ENCODE measurements at places on chromosomes 3 and 15.

DNA sequence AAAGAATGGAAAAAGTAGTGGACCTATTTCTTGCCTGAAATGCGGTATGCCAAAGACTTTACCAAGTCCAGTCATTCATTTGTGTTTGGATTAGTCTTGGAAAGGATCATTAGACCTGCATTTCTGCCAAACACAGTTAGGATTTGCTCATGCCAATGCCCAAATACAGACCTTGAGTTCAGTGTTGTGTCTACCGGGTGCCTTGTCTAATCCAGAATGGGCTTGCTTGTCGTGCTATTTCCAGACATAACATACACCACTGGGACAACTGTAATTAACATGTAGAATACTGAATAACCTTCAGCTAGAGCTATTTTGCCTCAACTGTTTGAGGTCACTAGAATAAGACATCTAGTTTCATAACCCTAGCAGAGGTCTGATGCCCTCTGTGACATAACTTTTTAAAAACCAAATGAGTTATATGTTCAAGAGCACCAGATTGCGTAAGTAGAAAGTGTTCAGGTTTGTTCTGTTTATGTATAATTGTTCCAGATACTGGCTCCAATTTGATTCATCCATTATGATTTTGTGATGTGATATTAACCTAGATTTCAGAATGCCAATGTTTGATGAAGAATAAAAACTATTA lies 145.3 kb upstream of the DPH6 start:
- no peak for DNase-seq

- no peak for DNase-seq
These were observed 425.2 kb downstream of the CHL1 start for GRCh38 chr3:621714-622113.

DNA sequence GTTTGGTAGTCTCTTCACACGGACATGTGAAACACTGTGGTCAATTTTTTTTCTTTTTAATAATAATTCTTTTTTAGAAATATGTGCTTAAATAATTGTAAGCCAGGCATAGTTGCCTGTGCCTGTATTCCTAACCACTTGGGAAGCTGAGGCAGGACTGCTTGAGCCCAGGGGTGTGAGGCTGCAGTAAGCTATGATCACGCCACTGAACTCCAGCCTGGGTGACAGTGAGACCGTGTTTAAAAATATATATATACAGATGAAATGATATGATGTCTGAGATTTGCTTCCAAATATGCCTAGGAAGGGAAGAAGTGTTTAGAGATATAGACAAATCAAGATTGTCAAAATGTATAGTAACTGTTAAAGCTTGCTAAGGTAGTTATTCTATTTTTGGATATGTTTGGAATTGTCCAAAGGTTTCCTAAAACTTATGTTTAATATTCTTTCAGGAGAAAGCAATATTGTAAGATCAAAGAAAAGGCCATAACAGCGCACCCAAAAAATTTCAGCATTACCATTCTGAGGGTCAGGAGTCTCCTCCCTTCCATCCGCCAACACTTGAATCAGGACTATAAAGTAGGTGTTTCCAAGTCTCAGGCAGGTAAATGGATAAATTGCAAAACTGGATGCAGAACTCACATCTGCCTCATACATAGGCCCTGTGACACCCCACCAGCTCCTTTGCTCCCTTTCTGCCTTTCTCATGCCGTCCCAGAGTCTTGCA lies 532 bp upstream of the SELENOT start:
- DNase-seq = no peak

GRCh38 chr15:91983729-91984340 lies 130.3 kb downstream of the SLCO3A1 start:
- DNase-seq = no peak

DNA sequence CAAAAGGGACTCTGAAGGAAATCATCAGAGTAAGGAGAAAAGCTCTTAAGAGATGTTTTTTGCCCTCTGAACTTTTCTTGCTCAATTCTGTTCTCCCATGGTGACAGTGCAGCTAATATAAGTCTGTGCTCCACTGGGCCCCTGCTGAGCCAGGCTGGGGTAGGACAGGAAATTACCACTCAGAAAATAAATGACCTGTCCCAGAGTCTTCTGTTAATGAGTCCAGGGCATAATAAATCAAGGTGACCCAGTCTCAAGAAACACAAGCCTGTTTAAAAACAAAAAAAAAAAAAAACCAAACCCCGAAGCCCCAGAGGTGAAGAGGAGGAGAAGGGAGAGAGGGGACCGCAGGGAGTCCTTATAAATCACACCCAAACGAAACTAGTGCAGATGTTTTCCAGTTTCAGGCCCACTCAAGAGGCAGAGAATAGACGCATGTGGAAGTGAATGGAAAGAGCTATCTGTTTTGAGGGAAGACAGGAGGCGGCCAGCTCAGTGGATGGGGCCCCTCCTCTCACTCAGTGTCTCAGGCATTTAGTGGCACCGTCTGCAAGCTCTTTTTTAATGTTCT lies 59.8 kb upstream of the BOC start:
- DNase-seq = no peak

- DNase-seq = no peak
These were observed 405.0 kb upstream of the TPM1 start for GRCh38 chr15:62637574-62637897.

DNA sequence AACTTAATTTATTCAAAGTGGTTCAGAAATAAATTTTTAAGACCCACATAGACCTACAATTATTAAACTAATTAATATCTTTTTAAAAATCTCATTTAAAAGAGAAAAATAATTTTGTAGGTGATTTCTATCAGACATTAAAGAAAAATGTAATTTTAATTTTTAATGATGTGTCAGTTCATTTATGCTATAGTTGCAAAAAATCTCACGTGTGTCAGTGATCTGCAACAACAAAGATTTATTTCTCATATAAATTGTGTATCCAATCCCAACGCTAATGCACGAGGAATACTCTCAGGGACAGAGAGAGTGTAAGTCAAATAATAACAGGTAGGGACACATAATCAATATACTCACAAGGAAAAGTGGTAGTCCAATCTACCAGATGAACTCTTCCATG lies 456.6 kb upstream of the CCDC54 start:
- no peak for DNase-seq

GRCh38 chr3:94291686-94292085 lies 228.8 kb downstream of the NSUN3 start:
- no peak for DNase-seq

- DNase-seq = no peak
These were observed 9.6 kb downstream of the MCM2 start for GRCh38 chr3:127607675-127608361.

GRCh38 chr15:99509686-99510461 lies 55.9 kb upstream of the MEF2A start:
- DNase-seq = no peak

DNA sequence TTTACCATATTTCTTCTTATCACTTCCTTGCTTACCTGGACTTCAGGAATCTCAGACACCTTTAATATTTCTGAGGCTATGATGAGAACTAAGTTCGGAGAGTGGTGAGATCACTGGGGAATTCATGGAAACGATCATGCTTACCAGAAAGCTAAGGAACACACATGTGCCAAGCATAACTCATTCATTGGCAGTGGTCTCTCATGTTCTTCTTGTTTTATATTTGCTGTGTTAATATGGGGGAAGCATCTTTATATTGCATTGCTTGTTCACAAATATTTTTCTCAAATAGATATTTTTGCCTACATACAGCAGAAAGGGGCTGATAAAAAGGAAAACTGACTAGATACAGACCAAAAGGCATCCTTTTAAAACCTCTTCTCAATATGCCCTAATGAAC lies 55.8 kb downstream of the COL6A6 start:
- DNase-seq = no peak

- peak; percentile 91 for DNase-seq
These were observed 193.9 kb upstream of the UBE2E1 start for GRCh38 chr3:23611737-23612295.

GRCh38 chr15:44366971-44367370 lies 60.5 kb upstream of the CTDSPL2 start:
- DNase-seq = no peak

GRCh38 chr3:18411541-18411940 lies 13.6 kb downstream of the SATB1 start:
- no peak for DNase-seq

DNA sequence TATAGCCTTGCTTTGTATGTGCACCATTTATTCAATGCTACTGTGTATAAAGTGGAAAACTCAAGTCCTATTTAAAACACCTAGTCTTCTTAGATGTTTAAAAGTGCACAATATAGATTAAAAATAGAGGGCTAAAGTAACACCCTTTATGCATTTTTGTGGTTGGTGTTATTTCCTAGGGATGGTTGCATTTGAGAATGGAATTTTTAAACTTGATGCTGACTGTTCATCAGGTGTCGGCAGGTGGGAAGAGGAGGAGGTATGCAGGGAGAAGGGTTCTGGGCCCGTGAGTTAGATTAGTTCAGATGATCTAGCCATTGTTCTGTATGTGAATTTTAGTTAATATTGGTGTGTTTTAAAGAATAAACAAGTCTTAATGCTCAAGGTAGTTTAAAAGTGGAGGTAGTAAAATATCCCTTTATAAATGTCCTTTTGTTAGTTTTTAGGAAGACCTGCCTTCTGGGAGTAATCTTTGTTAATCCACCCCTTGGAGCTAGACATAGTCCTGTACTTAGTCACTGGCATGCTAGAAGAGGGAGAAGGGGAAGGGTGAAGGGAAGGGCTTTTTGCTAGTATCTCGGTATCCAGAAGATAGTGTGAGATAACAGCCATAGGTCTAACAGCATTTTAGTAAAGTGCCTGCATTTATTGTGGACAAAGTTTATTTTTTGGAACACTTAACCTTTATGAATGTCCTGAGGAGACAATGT lies 8.1 kb upstream of the SRPRB start:
- no peak for DNase-seq

DNA sequence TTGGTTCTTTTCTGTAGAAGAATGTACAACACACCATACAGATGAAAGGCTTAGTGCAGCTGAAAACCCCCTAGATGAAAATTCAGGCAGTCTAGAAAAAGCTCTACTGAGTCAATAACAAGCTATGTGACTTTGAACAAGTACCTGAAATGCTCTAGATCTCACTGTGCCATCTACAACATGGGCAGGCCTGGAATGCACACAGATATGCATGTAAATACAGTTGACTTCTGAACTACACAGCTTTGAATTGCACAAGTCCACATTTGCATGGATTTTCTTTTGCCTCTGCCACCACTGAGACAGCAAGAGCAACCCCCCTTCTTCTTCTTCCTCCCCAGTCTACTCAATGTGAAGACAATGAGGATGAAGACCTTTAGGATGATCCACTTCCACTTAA lies 98.4 kb downstream of the CNTN3 start:
- DNase-seq = no peak

- no peak for DNase-seq
These were observed 17.6 kb downstream of the RSL24D1 start for GRCh38 chr15:55179141-55179540.

- peak; percentile 72 for DNase-seq
These were observed 71.1 kb upstream of the XCR1 start for GRCh38 chr3:46098319-46098761.

GRCh38 chr3:157782236-157782635 lies 279.0 kb upstream of the VEPH1 start:
- peak; percentile 17 for DNase-seq

DNA sequence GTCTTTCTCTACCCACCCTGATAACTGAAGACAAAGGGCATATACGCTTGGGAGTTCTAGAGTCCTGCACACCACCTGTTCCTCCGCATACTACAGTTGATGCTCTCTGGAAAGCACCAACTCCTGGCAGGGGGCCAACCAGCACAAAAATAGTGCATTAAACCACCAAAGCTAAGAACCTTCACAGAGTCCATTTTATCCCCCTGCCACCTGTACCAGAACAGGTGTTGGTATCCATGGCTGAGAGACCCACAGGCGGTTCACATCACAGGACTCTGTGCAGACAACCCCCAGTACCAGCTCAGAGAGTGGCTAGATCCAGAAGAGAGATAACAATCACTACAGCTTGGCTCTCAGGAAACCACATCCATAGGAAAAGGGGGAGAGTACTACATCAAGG lies 114.4 kb upstream of the POU1F1 start:
- no peak for DNase-seq

- peak; percentile 59 for DNase-seq
These were observed 41.2 kb downstream of the IMPG2 start for GRCh38 chr3:101279162-101279561.
